ENCODE measurements at places on chromosomes 6 and 20.

- DNase-seq, result no peak
These were observed 40.1 kb upstream of the AKIRIN2 start for GRCh38 chr6:87742106-87742505.

DNA sequence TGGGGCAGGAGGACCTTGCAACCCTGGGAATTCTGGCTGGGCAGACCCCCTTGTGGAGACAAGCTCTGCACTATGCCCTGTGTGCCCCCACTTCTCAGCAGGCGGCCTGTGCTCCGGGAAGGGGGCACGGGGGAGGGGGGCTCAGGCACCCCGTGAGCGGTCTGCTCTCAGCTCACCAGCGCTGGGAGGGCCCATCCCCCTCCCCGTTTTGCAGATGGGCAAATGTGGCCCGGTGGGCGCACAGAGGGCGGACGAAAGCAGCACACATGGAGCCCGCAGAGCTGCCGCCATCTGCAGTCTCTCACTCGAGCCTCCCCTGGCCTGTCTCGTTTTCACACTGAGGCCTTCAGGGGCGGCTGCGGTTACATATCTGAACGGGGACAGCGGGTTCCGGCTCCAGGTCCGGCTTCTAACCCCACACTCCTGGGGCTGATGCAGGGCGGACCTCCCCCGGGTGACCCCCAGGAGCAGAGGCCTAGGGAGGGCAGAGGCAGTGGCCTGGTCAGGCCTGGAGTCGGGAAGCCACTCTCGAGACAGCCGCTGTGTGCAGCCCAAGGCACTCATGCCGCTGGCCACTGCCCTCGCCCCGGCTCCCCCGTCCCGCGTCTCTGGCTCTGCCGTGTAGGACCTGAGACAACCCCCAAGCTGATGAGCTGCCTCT, 13.9 kb downstream of the CHRNA4 start:
- no peak for DNase-seq

GRCh38 chr20:35013421-35014411, 58.0 kb downstream of the MYH7B start:
- no peak for DNase-seq

DNA sequence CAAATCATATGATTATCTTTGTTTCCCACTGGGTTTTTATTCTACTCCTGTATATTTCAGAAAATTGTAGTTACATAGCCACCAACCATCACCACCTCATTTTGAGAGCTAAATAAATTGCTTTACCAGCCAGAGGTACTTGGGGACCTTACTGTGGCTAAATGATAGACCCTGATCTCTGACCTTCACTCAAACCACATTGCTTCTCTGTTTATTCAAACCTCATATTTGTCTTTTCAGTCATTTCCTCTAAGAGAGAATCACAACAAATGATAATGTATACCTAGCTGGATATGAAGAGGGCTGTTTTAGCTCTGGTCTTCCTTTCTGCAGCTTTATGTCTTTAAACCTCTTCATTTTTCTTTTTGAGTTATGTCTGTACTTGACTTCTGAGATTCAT, 142.8 kb downstream of the ADGB start:
- DNase-seq, result no peak

- DNase-seq, result no peak
These were observed 231.4 kb downstream of the CDH4 start for GRCh38 chr20:61483336-61484067.

Data from NCI-H1092 treated with DMSO at 0.1 percent for 48 hours (cell line).